ENCODE measurements at places on chromosomes 5 and 9.

- DNase-seq, result peak; percentile 81
Measured at GRCh38 chr5:56838409-56839039, 23.2 kb downstream of the MAP3K1 start.

- DNase-seq, result no peak
Measured at GRCh38 chr9:136742591-136743391, at the start of gene LCN10. LCN10 (minus strand) TSS chr9:136742940; CDS start chr9:136742903, 37 bp downstream.

DNA sequence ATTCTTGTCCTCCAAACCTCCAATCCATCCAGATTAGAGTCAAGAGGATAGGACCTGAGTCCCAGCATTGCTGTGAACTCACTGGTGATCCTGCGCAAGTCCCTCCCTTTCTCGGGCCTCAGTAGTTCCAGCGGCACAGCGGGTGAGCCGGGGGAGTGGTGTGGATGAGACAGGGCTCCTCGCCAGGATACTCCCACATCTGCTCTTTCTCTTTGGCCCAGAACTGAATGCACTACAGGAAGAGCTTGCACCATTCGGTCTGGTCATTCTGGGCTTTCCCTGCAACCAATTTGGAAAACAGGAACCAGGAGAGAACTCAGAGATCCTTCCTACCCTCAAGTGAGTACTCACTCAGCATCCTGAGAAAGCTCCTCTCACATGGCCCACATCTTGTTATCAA is 6.3 kb downstream of the GPX3 start:
- no peak for DNase-seq

DNA sequence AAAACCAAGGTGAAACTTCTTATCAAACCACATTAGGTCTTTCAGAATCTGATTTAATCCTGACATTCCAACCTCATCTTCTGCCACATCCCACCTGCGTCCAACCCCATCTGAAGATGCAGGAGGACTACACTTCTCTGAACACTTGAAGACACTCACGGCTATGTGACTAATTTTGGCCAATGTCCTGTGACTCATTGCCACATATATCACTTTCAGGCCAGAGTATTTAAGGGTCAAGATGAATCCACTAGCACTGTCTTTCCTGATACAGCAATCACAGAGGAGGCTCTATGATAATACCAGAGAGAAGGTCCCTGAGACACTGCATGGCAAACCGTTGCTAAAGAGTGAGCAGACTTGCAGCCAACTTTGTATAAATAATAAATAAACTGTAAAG is 323.4 kb downstream of the NR2F1-AS1 start:
- DNase-seq, result no peak

DNA sequence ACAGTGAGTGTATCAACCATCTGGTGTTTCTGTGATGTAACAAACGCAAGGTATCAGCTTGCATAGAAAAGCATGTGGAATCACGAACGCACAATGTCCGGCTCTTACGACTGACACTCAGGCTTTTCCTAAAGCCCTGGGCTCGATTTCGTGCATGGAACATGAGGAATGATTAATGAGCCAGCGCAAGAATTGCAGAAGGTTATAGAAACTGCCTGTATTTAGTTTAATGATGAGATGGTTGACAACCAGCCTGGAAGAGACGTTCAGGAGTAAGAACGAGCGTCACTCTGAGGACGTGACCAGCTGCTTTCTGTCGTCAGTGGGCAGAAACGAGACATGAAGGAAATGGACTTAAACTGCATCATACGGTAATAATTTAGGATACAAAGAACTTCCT is 497.6 kb downstream of the IRX1 start:
- DNase-seq, result no peak

DNA sequence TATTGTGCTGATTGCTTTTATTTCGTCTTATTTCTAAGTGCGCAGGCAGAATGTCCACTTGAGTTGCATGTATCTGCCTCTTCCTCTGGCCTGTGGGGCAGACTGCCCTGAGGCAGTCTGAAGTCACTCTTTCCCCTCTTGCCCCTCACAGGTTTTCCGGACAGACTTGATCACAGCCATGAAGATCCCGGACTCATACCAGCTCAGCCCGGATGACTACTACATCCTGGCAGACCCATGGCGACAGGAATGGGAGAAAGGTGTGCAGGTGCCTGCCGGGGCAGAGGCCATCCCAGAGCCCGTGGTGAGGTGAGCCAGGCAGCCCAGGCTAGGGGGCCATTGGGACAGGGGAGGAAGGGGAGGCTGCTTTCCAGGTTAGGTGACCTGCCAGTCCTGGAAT is 26.4 kb downstream of the JADE2 start:
- DNase-seq, result no peak

DNA sequence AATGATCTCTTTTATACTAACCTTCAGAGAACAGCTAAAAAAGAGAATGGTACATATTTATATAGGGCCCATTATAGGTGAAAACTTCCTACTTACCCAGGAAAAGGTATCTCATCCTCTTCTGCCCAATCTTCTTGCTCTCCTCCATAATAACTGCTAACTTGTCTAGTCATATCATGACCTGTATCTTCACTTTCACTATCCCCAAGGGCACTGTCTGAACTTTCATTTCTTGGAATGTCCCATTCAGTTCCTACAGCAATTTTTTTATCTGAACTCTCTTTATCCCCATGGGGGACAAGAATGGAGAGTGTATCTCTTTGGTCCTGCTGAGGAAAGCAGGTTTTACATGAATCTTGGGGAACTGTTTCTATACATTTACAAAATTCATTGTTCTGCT is 36.4 kb upstream of the RAPGEF6 start:
- no peak for DNase-seq

GRCh38 chr5:143355710-143356109 is 47.8 kb downstream of the NR3C1 start:
- DNase-seq, result peak; percentile 99

GRCh38 chr5:93331863-93332262 is 249.2 kb downstream of the NR2F1-AS1 start:
- no peak for DNase-seq

DNA sequence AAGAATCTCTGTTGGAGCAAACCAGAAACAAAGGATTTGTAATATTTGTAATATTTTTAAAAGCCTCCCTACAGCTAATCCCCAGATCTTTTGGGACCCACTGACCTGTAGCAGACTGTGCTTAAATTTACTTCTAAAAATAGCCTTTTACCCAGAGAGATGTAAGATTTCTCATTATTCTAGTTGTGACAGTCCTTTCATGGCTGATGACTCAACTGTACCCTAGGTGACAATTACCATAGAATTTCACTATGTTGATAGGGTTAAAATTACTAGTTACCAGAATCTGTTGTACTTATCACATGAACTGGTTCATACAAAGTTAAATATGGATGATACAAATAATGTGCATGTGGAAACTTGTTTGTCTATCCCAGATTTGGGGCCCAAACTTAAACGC is 543.9 kb upstream of the SEMA6A start:
- DNase-seq, result no peak

DNA sequence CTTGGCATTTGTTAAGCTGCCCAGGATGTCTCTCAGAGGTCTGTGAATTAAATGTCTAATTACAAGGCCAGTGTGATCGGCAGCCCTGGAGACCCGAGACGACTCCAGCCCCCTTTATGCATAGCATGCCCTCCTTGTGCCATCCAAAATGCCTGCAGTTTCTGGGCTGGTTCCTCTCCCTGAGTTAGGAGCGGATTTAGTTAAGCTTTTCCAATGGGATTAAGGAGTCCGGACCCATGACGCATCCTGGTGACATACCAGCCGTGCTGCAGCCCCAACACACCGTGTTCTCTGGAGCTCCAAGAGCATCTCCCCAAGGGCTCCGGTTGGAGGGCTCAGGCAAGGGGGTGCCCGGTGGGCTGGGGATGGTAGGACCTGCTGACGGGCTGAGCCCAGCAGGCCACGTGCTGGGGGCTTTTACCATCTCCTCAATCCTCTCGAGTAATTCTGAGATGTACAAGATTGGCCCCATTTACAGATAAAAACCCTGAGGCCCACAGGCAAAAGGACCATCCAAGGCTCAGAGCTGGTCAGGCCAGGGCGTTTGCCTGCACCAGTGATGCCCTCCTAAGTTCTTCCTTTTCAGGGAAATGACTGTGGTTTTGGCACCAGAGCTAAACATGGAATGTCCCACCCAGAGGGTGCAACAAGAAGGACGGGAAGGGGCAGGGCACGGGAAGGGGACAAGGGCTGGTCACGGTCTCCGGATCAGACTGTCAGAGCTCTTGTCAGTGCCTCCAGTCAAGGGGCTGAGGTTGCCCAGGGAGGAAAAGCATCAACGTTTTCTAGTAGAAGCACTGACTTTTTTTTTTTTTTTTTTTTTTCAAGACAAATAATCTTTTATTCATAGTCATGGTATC is 82.6 kb upstream of the PHYKPL start:
- no peak for DNase-seq

GRCh38 chr9:88746743-88747398 is 211.9 kb downstream of the NXNL2 start:
- DNase-seq, result no peak

- no peak for DNase-seq
Measured at GRCh38 chr5:54323495-54323894, 13.1 kb upstream of the ARL15 start.

DNA sequence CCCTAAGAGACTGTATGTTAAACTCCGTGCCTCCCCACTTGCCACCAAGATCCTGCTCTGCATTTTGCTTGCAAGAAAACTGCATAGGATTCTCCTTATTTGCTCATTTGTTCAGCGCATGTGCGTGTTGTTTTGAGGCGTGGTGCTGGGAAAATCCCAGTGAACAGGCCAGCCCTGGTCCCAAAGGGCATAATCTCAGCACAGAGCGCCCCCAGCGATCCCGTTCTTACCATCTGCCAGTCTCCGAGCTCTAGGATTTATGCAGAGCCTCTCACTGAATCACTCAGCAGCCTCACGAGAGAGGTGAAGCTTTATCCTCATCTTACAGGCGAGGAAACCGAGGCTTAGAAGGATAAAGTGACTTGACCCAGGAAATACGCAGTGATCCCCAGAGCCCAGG is 11.5 kb downstream of the PRRX2 start:
- no peak for DNase-seq

DNA sequence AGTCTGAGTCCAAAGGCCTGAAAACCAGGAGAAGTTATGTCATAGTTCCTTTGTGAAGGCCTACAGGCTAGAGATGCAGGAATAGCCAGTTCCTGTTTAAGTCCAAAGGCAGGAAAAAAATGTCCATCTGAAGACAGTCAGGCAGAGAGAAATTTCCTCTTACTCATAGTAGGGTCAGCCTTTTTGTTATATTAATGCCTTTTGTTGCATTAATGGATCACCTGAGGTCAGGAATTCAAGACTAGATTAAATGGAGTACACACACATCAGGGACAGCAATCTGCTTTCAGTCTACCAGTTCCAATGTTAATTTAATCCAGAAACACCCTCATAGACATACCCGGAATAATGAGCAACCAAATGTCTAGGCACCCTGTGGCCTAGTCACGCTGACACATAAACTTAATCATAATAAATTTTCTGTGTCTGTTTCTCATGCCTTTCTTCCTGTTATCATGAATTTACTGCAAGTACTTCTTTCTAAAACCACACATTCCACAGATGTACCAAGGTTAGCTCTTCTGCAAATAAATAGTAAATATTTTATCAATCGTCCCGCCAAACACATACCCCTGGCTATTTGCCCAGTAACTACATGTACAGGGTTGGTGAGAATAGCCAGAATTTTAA is 703.9 kb downstream of the EFNA5 start:
- DNase-seq, result no peak

DNA sequence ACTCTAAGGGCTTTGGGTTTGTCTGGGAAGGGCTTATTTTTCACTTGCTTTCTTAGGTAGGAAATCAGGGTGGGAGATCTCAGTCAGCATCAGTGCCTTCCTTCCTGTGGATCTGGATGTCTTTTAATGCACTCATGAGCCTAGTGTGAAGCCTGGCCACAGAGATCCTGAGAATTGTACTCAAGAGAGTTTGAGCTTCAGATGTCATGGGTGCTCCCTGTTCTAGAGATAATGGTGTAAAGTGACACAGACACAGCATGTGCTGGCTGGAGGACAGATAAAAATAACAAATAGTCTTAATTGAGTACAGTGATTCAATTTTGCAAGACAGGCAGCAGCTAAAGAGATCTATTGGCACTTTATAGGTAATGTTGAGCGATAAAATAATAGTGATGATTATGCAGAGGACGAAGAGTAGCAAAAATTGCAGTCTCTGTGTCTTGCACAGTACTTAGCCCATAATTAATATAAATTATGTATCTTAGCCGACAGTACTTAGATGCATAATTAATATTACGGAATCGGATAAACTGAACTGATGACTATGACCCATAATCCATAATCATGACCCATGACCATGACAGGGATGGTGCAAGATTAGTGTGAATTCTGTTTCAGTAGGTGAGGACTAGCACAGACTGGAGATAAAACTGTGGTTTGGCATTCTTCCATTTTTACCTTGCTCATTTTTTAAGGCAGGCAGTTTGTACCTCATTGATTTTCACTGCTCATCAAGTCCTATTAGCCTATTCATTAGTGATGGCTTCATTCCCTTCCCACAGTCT is 408.7 kb upstream of the PIK3R1 start:
- DNase-seq, result no peak

- DNase-seq, result no peak
Measured at GRCh38 chr5:74918232-74918669, 52.1 kb upstream of the FAM169A start.

GRCh38 chr9:35618325-35618727 is at the start of gene CD72:
CD72 (minus strand) TSS chr9:35618413; CDS start chr9:35618303, 110 bp downstream.
- DNase-seq, result no peak

DNA sequence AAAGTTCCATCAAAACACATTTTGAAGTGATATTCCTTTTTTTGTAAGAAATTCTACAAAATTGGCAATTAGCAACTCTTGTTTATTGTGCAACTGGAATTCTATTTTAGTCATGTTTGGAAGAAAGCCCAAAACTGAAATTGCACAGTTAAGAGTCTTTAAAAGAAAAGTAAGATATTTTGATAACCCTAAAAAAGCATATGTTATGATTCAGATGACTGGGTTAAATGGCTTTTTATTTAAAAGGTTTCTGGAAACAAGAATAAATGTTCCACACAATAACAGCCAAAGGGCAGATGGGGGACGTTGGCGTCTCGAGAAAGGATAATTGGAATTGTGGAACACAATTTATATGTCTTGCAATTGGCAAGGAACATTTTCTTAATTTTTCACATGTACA is 275.2 kb downstream of the CDH9 start:
- no peak for DNase-seq

- no peak for DNase-seq
Measured at GRCh38 chr5:158884827-158885518, 214.7 kb downstream of the EBF1 start.
